ENCODE measurements at places on chromosomes 7 and 10.
A peak's percentile ranks its signal among the peaks of the same experiment; 100 is the strongest.

DNA sequence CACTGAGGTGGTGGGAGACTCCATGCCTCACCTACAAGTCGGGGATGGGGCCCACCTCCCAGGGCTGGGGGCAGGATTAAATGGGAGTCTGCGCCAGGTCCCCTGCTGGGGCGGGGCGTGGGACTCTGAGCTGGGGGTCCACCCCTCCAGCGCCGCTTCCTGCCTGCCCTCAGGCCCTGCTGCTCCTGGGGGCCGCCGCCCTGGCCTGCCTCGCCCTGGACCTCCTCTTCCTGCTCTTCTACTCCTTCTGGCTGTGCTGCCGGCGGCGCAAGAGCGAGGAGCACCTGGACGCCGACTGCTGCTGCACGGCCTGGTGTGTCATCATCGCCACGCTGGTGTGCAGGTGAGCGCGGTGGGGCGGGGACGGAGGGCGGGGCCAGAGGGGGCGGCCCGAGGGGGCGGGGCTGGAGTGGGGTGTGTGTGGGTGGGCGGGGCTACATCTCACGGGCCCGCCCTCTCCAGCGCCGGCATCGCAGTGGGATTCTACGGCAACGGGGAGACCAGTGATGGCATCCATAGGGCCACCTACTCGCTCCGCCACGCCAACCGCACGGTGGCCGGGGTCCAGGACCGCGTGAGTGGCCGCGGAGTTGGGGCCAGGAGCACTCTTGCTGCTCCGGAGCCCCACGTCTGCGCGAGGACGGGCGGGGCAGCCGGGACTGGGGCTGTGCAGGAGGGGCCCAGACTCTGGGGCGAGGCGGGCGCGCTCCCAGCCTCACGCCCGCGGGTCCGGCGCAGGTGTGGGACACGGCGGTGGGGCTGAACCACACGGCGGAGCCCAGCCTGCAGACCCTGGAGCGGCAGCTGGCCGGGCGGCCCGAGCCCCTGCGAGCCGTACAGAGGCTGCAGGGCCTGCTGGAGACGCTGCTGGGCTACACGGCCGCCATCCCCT, 15.1 kb downstream of the TTYH3 start:
- no peak for DNase-seq

DNA sequence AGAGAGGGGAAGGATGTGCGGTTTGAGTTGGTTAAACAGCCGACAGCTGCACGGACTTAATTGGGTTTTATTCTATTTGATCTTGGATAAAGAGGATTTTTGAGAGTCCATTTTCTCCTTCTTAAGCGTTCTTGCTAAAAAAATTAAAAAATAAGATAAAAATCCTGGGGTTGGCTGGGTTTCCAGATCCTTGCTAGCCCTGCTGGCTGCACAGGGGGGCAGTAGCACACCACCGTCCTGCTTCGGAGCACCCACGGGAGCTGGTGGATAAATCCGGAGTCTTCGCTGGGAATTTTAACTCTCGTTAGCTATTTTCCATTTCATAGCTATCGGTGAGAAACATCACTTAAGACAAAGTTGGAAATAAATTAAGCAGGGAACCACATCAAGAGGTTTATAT, 792.0 kb downstream of the TYW1 start:
- DNase-seq, result no peak

- no peak for DNase-seq
Observed at GRCh38 chr10:77936697-77937567, 10.4 kb upstream of the DLG5 start.

GRCh38 chr7:155252444-155252887, 45.2 kb upstream of the INSIG1 start:
- no peak for DNase-seq

GRCh38 chr10:29623797-29624196, 11.0 kb downstream of the SVIL start:
- DNase-seq, result no peak

GRCh38 chr7:37323966-37324365, 124.7 kb downstream of the ELMO1 start:
- DNase-seq, result no peak

DNA sequence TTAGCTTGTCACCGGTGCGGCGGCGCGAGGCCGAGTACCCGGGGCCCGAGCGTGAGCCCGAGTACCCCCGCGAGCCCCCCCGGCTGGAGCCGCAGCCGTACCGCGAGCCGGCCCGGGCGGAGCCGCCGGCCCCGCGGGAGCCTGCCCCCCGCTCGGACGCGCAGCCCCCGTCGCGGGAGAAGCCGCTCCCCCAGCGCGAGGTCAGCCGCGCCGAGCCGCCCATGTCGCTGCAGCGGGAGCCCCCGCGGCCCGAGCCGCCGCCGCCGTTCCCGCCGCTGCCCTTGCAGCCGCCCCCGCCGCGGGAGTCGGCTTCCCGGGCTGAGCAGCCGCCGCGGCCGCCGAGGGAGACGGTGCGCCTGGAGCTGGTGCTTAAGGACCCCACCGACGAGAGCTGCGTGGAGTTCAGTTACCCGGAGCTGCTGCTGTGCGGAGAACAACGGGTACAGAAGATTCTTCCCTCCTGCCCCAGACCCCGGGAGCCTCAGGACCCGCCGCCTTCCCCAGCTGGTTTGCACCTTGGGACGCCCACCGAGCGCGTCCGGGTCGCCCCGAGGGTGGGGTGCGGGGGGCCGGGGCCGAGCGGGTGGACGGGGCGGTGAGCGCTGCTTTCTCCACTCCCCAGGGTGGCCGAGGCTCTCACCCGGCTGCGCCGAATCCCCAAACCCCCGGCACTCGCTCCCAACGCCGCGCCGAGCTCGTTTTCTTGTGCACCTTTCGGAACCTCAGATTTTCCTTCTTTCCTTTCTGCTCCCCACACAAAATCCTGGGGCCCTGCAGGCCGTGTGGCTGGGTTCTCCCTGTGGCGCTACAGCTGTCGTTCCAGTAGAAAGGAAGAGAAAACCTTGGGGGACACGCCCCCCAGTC, 708 bp downstream of the UBN2 start:
- DNase-seq, result peak; percentile 49

- DNase-seq, result no peak
Observed at GRCh38 chr10:26214551-26215395, 1.8 kb upstream of the GAD2 start.

- peak; percentile 38 for DNase-seq
Observed at GRCh38 chr10:5971315-5971832, 6.0 kb downstream of the IL15RA start.

GRCh38 chr7:55397617-55398016, 32.5 kb downstream of the LANCL2 start:
- DNase-seq, result no peak

DNA sequence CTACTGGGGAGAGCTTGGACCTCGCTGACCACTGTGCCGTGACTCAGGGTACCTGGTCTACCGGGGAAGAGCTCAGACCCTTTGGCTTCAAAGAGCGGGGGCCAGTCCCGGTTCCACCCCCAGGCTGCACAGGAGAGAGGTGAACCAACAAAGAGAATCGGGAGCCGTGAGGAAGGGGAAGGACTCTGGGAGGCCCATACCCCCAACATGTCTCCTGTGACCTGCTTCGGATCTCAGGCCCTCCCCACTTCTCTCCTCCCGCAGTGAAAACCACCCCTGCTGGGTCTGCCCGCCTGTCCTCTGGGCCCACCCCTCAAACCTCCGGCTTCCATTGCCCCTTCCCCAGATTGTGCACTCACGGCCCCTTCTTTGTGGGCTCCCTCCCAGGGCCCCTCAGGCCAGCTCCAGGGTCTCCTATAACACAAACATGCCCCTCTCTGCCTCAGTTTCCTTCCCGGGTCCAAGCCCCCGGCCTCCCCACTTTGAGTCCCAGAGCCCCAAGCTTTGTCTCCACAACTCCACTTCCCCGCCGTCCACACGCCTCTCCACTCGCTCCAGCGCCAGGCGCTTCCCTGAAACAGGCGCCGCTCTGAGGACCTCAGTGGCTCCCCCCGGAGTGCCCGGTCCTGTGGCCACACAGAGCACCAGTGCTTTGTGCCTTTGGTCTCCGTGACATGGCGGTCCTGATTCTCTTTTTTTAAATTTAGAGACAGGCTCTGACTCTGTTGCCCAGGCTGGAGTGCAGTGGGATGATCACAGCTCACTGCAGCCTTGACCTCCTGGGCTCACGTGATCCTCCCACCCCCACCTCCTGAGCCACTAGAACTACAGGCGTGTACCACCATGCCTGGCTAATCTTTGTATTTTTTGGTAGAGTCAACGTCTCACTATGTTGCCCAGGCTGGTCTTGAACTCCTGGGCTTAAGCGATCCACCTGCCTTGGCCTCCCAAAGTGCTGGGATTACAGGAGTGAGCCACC, 7.5 kb upstream of the INTS1 start:
- DNase-seq, result no peak

- DNase-seq, result no peak
Observed at GRCh38 chr7:115630049-115630448, 400.5 kb downstream of the TFEC start.

- DNase-seq, result no peak
Observed at GRCh38 chr10:119754085-119754484, 28.2 kb downstream of the INPP5F start.
